ENCODE measurements at places on chromosomes 6 and 20.

DNA sequence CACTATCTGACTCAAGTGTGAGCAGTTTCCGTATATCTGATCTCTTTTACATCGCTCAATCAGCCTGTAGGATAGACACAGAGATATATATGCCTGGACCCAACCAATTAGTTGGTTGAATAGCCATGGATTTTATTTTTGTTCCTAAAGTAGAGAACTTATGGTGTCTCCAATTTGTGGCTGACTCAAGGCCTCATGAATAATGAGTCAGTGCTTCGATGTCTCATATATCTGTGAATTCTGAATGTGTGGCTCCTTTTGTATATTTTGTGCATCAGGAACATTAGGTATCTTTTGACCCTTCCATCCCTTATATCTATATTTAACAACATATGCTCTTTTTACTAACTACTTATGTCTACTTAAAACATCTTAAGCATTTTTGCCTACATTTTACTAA, 64.5 kb downstream of the OR2B2 start:
- DNase-seq: peak; percentile 23

DNA sequence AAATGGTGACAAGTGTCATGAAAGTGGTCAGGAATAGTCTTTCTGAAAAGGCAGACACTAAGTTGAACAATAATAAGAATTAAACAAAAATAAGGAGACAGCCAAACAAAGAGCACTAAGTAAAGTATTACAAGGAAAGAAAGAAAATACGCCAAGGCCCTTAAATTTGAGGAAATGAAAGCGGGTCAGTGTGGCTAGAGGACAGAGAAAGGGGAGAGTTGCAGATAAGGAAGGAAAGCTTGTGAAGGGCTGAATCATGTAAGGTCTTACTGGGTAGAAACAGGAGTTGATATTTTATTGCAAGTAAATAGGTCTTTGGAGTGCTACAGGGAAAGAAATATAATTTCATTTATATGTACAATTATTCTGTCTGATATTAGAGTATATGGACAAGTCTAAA, 732.1 kb downstream of the EPHA7 start:
- no peak for DNase-seq

GRCh38 chr20:38299963-38300362, 4.0 kb upstream of the BPI start:
- DNase-seq: no peak

- DNase-seq: no peak
Observed at GRCh38 chr6:125175466-125176048, 22.0 kb downstream of the TPD52L1 start.

DNA sequence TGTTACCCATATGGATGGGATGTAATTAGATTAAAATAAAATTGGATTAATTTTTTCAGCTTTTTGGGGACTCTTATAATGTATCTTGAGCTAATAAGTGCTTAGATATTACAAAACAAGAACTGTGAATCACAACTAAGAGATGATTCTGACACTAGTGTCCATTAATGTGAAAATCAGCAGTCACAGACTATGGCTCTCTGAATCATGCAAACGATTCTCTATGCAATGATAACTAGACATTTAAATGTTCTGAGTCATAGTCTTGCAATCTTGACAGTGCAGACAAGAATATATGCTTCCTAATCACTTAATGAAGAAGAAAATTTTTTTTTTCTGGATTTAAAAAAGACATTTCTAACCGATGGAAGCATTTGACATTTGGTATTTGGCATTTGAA, 82.2 kb upstream of the OPRM1 start:
- peak; percentile 80 for DNase-seq

GRCh38 chr6:101454106-101454676, 60.7 kb downstream of the GRIK2 start:
- DNase-seq: no peak

DNA sequence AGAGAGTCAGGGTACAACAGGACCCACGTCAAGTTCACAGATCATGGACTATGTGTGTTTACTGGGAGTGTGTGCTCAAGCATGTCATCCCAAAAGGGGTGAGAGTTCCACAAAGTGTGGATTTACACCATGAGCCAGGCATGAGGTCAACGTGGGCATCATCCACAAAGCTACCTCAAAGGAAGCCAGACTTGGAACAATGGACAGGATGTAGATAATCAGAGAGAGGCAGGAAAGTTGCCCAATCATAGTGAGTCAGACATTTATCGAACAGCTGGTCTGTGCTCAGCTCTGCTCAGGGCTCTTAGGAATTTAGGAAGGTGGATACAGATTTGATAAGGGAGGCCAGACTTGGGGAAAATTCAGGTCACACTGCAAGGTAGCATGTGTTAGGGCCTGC, 317.2 kb upstream of the CDYL start:
- peak; percentile 74 for DNase-seq

DNA sequence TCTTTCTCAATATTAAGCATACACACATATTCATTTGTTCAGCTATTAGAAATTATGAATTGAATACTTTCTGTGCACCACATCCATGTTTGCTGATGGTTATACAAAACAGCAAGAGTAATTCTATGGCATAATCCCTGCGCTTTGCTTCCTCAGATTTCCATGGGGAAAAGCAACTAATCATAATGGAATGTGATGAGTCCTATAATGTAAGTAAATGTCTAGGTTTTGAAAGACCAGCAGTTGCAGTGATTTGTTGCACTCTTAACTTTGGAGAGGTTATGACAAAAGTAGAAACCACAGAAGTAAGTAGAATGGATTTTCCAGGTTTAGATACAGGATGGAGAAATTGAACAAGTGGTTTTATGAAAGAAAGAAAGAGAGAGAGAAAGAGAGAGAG, 652.1 kb downstream of the CBLN4 start:
- peak; percentile 81 for DNase-seq

DNA sequence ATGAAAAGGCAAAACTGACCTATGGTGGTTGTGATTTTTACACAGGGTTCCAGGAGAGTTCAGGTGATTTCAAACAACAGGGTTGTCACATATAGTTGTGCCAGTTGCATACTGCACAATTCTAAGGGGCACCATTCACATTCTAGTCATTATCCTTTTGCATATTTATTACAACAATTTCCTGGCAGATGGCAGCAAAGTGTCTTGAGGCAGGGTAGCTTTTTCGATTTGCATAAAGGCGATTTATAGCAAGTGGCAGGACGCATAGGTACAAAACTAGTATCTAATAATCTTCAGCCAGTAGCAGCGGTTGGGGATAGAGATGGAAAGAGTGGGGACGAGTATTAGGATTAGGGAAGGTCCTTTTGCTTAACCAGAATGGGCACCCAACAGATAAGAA, 46.5 kb upstream of the TRAF3IP2 start:
- no peak for DNase-seq

- no peak for DNase-seq
Observed at GRCh38 chr6:107941627-107942026, 16.4 kb downstream of the SEC63 start.

DNA sequence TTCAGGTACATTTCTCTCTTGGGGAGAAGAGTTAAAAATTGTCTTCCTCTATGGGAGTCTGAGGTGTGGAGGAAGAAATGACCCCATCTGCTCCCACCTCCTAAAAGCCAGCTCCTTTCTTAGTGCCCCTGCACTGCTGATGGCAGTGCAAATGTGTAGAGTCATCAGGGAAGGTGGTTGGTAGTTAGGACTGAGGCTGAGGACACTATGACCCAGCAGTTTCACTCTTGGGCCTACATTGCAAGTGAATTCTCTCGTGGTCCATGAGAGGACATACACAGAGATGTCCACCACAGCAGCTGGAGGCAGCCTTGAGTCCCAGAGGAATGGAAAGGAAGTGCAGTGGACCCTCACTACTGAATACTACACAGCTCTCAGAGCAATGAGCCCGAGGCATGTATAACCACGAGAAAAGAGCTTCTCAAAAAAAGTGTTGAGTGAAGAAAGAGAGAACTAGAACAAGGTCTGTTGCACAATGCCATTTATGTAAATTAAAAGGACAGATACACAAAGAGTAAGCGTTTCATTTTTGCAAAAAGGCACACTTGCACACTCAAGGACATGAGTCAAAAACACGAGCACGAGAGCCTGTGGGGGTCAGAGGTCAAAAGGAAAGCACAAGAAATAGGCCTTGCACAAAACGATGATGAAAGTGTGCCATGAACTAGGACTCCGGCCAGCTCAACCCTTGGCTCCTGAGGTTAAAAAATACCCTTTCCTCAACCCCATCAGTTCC, 308.2 kb upstream of the PRND start:
- no peak for DNase-seq

GRCh38 chr20:41225091-41225490, 87.7 kb downstream of the PLCG1 start:
- DNase-seq: no peak

GRCh38 chr20:23269954-23270353, 80.6 kb upstream of the NXT1 start:
- no peak for DNase-seq

DNA sequence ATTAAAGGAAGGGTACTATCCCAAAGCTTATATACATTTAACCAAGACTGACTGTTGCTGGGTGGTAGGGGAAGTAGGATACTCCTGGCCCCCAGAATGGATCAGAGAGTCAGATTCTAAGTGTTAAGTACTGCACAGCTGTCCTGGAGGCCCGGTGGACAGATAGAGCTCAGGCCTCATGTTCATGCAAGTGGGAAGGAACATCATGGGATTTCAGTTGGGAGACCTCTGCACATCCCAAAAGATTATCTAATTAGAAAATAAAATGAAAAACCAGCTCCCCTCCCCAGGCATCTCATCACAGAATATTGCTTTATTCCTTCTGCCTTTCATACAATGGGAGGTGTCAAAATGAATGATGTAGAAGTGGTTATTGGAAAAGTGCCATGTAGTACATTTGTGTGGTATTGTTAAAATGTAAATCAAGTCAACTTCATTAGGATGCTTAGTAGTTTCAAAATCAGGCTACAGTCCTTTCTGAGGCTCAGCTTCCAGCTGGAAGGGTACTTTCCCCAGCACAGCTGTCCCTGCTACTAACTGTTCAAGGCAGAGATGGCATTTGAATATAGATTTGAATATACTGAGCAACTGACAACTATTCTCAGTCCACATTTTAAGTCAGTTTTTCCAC, 82.9 kb downstream of the SLC35B3 start:
- no peak for DNase-seq

GRCh38 chr6:35919085-35919826, 1.6 kb downstream of the SRPK1 start:
- no peak for DNase-seq

- DNase-seq: peak; percentile 83
Observed at GRCh38 chr6:145891126-145891525, 73.0 kb downstream of the SHPRH start.

- DNase-seq: no peak
Observed at GRCh38 chr6:141866731-141867497, 265.8 kb upstream of the GJE1 start.

GRCh38 chr6:119952696-119953095, 603.1 kb upstream of the MAN1A1 start:
- DNase-seq: no peak

DNA sequence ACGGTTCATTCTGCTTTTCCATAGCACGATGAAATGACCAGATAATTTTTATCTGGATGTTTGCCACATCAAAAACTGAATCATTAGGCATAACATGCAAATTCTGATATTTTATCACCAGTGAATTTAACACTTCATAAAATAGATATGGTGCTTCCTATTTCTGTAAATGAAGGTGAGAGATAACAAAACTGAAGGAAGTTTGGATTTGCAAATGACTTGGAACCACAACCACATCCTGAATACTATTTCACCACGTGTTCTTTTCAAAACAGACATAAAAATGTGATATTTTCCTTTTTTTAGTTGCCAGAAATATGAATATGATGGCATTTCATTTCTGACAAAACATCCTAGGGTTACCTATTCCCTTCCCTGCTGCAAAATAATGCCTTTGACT, 146.1 kb downstream of the EDN1 start:
- no peak for DNase-seq

- DNase-seq: no peak
Observed at GRCh38 chr6:41071501-41071922, 644 bp downstream of the OARD1 start.
